GM12865 (cell line): ENCODE measurements at places on chromosomes 7 and 10.

DNA sequence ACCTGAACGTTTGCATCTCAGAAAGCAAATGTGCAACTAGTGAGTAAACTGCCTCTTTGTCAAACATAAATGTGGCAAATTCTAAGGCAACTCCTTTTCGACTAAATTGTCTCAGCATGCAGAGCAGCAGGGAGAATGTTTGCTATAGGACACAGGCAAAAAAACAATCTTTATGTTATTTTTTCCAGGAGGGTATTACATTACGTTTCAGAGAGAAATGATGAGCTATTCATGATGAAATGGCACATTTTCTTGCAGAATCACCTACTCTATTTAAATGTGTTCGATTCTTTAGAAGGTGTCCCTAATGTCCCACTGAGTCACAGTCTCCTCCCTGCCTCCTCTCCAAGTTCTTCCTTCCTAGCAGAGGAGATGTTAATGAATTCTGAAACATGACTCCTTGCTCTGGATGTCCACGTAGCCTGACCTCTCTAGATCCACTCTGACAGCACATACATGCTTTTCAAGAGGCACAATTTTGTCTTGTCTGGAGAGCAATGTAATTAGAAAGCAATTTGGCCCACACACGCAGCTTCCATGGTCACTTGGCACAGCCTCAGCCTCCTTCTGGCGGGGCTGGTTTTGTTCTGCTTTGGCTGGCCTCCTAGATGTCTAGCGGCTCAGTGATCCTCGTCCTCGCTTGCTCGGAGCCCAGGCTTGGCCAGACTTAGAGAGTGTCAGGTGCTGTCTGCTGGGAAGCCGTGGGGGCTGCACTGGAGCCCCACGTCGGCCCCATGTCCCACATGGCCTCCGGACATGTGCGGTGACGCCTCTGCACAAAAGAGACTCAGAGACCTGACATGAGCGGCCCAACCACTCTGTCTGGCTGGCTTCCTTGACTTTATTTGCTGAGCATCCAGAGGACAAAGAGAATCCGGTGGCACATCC, 125.7 kb upstream of the ZNF438 start:
- DNase-seq: no peak

- DNase-seq: no peak
Measured at GRCh38 chr10:22649994-22650393, 64.4 kb downstream of the PIP4K2A start.

DNA sequence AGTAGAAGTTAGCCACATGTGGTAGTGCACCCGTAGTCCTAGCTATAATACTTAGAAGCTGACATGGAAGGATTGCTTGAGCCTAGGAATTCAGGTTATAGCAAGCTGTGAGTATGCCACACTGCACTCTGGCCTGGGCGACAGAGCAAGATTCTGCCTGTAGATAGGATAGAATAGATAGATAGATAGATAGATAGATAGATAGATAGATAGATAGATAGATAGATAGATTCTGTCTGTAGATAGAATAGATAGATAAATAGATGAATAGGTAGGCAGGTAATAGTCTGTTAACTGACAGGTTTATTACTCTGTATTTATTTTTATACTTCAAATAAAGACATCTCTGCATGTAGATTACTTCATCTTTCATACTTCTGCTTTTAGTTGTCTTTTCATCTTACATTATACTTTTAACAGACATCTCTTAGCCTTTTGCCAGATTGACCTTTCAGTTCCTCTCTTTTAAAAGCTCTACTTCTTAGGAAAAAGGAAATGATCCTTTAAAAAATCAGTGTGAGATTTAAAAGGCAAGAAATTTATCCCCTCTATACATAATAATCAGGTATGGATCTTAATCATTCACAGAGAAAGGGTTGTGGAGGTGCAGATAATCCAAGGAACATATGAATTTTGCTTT, 31.8 kb downstream of the CCAR1 start:
- DNase-seq: no peak

- no peak for DNase-seq
Measured at GRCh38 chr7:78315119-78315518, 516.5 kb downstream of the PHTF2 start.

DNA sequence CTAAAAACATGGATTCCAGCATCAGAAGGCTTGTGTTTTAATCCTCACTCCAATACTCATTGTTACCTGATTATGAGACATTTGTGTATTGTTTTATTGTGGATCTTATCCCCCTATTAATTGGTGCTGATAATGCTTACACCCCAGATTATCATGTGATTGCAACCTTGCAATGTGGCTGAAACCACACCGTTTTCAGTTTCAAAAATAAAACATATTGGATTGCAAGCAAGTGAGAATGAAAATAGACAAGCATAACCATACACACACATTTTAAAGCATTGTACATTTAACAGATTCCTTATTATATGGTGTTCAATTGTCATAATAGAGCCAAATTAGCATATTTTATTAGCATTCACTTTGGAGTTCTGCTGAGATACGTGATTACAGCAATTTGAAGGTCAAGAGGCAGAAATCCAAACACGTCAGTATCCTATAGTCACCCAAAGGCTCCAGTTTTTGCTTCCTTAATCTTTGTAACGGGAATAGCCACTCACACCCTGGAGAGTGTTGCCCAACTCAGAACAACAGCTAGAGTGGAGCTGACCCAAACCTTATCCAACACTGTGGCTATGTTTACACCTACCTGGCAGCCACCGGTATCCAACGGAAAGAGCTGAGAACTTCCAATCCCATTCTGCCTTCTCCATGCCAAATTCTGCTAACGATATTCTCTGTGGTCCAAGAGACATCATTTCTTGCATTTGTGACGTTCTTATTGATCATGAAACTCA, 317.1 kb upstream of the KLF6 start:
- peak; percentile 35 for DNase-seq

- no peak for DNase-seq
Measured at GRCh38 chr10:59839576-59839975, 66.8 kb downstream of the CCDC6 start.

DNA sequence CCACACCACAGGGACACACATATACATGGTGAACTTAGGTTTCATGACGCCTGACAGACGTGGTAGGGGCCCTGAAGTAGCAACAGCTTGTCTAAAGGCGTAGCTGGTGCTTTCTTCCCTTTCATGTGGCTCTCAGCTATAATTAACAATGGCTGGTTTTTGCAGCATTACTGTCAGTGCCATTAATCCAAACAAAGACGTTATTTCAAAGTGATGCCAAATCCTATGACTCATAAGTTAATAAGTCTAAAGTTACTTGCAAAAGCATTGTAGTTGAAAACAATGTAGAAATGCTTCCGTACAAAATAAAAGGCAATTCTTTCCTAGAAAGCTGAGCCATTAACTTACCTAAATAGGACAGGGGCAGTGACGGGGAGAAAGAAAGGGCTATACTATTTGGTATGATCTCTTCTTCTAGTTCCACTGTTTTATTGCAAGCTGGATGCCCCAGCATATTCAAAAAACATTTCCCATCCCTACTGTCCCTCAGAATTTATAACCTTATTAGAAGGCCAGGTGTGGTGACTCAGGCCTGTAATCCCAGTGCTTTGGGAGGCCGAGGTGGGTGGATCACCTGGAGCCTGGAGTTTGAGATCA, 105.4 kb downstream of the ODAD2 start:
- no peak for DNase-seq
